Suppressor macrophage treated with lipopolysaccharide for 1 hour (primary cell): ENCODE measurements at places on chromosomes 13 and 19.
A peak's percentile ranks its signal among the peaks of the same experiment; 100 is the strongest.

GRCh38 chr19:2543463-2544442 is 67.8 kb downstream of the GADD45B start:
- DNase-seq = peak; percentile 98

DNA sequence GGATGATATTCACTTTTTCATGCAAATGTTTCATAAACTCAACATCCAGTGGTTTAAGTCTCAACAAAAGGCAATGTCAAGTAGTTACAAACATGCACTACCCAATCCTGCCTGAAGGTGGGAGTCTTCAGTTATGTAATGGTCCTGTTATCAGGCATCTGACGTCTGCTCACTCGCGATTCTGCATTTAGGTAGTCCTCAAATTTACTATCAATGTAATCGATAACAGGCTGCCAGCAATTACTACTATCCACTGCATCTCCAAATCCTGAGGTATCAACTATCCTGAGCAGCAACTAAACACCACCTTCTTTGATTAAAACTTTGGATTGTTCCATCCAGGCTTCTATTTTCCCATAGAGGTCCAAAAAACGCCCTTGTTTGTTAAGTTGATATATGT is 51.2 kb downstream of the NLRP12 start:
- peak; percentile 76 for DNase-seq

DNA sequence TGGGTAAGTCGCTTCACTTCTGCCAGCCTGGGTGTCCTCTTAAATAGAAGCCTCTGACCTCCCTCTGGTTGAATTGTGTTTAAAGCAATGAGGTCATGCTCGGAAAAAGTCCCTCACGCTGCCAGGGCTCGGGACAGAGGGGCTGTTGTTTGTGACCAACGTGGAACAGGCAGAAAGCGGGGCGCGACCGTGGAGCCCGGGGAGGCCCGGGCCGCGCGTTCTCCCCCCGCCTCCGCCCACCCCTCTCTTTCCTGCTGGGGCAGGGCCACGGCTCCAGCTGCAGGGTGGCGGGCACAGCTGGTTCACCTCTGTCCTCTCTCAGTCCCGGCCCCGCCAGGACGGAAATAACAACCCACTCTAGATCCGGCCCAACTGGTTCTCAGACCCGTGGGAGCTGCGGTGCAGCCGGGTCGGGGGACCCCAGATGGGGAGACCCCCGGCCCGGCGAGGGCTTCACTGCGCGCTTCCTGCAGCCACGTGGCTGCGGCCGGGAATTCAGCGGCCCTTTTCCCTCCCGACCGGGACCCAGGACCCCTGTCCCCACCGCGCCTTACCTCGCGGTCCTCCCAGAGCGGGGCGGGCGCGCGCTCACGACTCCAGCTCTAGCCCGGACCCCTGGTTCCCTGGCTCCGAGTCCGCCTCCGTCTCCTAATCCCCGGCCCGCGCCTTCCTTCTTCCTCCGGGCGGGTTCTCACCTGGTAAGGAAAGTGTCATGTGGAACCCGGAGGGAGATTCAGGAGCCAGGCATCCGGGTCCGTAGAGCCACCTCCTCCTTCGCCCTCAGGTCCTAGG is 1.9 kb downstream of the CDC42EP5 start:
- DNase-seq = peak; percentile 74

- DNase-seq = no peak
Observed at GRCh38 chr19:29288256-29288655, 75.3 kb upstream of the UQCRFS1 start.

- DNase-seq = no peak
Observed at GRCh38 chr19:9881720-9882119, 46.6 kb downstream of the PIN1 start.

- no peak for DNase-seq
Observed at GRCh38 chr13:110333837-110334236, 26.8 kb downstream of the COL4A2 start.

- DNase-seq = no peak
Observed at GRCh38 chr13:47959468-47960247, 41.4 kb downstream of the SUCLA2 start.

DNA sequence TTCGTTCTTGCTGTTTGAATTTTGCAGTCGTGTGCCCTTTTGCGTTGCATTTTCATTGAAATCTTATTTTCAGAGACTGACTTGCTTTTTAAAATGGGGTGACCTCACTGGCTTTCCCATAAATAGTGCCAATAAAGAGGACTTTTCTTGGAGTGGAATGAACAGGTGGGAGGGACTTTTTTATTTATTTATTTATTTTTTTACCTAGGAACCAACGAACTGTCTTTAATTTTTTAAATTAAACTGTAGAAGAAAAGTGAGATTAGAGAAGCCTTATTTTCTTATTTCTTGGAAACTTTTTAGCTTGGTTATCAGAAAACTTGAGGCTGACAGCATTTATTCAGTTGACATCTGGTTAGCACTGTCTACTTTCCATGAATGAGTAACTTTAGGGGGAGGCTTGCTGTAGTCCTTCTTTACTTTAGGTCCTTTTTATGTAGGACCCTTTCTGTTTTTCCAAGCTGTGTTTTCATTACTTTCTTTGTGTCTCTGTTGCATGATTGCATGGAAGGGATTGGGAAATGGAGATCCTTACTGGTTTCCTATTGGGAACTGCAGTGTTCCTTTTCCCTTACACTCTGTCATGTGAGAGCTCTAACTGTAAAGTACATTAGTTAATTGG is 1.7 kb downstream of the SLAIN1 start:
- DNase-seq = no peak

DNA sequence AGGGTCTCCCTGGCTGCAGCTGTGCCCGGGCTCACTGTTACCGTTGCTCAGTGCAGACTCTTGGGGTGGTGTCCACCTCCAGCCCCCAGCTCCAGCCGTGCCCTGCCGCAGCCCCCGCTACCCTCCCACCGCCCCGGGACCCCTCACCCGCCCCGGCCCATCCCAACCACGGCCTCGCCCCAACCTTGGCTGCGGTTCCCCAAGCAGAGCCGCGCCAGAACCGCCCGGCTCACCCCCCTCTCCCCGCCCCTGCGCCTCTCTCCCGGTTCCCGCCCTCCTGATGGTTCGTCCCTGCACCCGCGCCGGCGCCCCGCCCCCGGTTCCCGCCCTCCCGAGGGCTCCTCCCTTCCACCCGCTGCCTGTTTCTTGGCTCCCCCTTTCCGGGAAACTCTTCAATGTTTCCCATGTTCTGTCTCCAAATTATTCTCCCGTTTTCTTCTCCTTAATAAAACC is 40.3 kb downstream of the ANKRD10 start:
- peak; percentile 84 for DNase-seq

DNA sequence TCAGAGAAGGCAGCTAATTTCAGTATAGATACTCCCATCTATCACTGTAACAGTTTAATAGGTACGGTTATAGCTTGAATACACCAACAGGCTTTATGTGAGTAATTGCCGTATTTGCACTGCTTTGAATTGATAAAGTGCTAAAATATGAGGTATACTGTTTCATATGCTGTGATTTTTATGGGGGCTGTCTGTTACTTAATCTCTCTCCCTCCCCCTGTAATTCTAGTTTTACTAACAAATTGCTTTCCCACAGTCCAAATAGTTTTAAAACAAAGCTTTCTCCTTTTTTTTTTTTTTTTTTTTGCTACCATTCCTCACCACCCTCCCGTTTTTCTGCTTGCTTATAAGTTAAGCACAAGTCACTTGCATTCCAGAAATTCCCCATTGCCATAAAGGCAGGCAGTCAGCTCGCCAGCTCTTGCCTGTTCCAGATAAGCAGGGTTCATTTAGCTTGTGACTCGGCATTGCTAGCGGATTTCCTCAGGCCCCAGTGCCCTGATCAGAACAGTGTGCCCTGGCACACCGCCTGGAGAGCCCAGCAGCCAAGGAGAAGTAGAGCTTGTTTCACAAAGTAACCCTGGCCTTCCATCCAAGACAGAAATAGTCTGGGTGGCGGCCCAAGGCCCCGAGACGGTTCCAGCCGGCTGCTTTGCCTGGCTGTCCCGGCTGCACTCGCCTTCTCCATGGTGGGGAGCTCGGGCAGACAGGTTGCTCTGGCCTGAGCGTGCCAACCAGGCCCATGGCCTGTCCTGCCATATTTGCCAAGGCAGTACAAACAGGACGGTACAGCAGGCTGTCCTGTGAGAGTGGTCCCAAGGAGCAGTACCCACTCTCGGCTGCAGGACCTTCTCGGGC is 43.5 kb upstream of the NPAS1 start:
- peak; percentile 32 for DNase-seq

DNA sequence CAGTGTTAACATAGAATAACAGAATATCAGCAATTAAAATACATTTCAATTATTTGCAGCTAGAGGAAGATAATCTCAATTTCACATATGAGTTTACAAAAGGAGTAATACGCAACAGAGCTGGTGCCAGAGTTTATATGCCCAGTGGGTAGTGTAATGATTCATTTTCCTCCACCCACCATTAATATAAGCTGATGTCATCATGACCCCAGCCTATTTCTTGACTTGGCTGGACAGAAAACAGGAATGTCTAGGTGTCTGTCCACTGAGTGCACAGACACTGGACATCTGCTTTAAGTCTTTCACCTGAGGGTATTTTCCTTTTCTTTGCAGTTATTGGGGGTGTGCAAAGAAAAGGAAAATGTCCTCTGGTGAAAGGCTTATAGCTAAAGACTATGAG is 335.5 kb downstream of the TBC1D4 start:
- no peak for DNase-seq

DNA sequence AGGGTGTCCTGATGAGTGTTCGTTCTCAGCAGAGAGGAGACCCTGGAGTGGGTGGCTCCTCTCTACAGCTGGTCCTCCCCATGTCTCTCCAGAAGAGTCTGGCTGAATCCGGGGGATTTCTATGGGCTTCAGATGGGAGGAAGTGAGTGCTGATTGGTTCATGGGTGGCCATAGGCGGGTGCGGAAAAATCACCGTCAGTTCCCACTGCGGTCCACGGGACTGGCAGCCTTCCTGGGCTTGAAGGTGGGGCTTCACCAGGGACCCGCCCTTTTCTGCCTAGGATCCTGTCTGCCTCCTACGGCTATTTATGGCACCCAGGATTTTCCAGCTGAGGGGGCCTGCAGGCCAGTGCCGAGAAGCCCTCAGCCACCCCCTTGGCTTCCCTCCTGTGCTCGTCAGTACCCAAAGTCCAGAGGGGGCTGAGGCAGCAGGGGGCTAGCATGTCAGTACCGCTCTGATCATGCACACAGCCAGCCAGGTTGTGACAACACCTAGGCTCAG is 18.4 kb downstream of the CPB2 start:
- DNase-seq = no peak

GRCh38 chr13:46593398-46593797 is 40.4 kb downstream of the LRCH1 start:
- no peak for DNase-seq

- DNase-seq = no peak
Observed at GRCh38 chr13:28049215-28049614, 51.2 kb downstream of the FLT3 start.

DNA sequence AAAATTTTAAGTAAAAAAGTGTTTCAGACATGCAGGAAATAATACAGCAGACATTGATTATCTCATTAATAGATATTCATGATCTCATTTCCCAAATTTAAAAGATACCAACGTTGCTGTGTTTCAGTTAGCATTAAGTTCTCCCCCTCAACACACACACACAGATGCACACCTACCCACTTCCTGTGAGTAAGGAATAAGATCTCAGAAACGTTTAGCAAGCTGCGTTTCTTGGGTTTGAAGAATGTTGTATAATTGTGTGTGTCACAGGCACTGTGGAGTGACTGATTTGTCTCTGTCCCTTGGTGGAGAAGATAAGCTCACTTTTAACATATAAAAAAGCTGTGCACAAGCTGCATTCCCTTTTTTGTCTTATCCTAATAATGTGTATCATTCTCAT is 196.8 kb downstream of the PDS5B start:
- DNase-seq = peak; percentile 19

DNA sequence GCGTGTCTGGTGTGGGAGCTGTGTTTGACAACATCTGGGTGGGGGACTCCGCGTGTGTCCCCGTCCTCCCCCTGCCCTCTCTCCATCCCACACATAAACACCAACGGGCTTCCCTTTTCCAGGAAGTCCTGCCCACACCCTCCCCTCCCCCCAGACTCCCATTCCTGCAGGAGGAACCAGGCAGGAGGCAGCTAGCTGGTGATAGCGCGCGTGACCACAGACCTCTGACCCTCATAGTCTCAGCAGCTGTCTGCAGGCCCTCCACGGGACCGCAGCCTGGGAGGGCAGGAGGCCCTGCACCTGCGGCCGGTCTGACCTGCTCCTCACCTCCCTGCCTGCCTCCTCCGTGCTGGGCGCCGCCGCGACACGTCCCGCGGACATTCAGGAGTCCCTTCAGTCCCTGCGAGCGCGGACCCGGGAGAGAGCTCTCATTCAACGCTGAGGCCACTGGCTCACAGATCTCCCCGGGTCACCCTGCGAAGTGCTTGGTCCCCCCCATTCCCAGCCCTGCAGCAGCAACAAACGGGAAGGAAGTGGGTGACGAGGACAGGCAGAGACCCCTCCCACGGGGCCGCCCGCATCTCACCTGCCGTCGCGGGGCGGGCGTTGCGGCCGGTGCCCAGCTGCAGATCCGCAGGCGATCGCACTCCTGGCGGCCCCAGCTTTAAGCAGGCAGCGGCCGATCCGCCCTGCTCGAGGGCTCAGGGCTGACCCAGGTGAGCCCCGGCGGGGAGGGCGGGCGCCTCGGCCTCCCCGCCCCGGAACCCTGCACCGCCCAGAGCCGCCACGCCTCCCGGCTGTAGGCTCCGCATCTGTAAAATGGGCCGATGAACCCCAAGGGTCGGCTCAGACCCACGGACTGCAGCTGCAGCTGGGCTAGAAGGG is 1.1 kb upstream of the ACP5 start:
- DNase-seq = peak; percentile 75

- no peak for DNase-seq
Observed at GRCh38 chr19:45142016-45142725, 18.6 kb downstream of the NKPD1 start.

- no peak for DNase-seq
Observed at GRCh38 chr13:21020581-21020980, 40.8 kb downstream of the LATS2 start.

GRCh38 chr13:77386880-77387606 is 60.1 kb upstream of the MYCBP2 start:
- DNase-seq = peak; percentile 70

GRCh38 chr13:82947191-82947621 is 935.1 kb downstream of the SLITRK1 start:
- DNase-seq = no peak

DNA sequence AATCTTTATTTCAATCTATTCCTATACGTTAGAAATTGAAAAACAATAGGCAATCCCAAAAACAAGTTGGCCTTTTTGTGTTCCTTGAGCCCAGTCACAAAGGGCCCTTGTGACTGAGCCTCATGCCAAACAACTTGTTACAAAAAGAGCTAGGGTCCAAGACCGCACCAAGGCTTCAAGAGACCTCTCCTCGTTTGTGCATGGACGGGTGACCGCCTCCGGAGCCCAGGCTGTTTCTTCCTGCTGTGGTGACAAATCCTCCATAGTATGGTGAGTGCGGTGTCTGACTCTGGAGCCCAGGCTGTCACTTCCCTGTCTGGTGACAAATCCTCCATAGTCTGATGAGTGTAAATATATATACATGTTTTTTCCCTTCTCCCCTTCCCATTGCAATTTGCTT is 63.7 kb downstream of the ZNF93 start:
- DNase-seq = no peak

GRCh38 chr19:4980838-4981680 is 12.1 kb downstream of the KDM4B start:
- DNase-seq = no peak

GRCh38 chr19:4969292-4969771 is 419 bp downstream of the KDM4B start:
- no peak for DNase-seq
